ENCODE measurements at places on chromosomes 1 and 21. TPM values are rescaled to one million over a fixed set of nuclear protein-coding genes. Genes with fewer than 3 reads are reported as not detected.

The SH2D1B gene
- total RNA-seq = not detected

The GADD45A gene
- 55.2 TPM for total RNA-seq

The RXFP4 gene
- total RNA-seq = not detected

The PERM1 gene
- not detected for total RNA-seq

The RGL1 gene
- 23.0 TPM for total RNA-seq

The PGLYRP4 gene
- not detected for total RNA-seq

The LRRC3 gene
- total RNA-seq = 3.6 TPM

The TMEM79 gene
- 0.90 TPM for total RNA-seq

The STPG1 gene
- total RNA-seq = 4.3 TPM

The NTRK1 gene
- total RNA-seq = 0.16 TPM

The WDR64 gene
- total RNA-seq = not detected

The HLX gene
- 7.0 TPM for total RNA-seq

The FCER1G gene
- not detected for total RNA-seq

All from cardiac atrium fibroblast (primary cell).